ENCODE measurements at places on chromosomes 6 and 20.

GRCh38 chr6:166507809-166508564, 78.5 kb downstream of the RAMACL start:
- DNase-seq = no peak

GRCh38 chr6:169567819-169568218, 134.0 kb downstream of the WDR27 start:
- DNase-seq = no peak

GRCh38 chr6:135710042-135710441, 141.5 kb upstream of the PDE7B start:
- DNase-seq = no peak

- DNase-seq = no peak
Observed at GRCh38 chr6:15063253-15063853, 182.5 kb upstream of the JARID2 start.

DNA sequence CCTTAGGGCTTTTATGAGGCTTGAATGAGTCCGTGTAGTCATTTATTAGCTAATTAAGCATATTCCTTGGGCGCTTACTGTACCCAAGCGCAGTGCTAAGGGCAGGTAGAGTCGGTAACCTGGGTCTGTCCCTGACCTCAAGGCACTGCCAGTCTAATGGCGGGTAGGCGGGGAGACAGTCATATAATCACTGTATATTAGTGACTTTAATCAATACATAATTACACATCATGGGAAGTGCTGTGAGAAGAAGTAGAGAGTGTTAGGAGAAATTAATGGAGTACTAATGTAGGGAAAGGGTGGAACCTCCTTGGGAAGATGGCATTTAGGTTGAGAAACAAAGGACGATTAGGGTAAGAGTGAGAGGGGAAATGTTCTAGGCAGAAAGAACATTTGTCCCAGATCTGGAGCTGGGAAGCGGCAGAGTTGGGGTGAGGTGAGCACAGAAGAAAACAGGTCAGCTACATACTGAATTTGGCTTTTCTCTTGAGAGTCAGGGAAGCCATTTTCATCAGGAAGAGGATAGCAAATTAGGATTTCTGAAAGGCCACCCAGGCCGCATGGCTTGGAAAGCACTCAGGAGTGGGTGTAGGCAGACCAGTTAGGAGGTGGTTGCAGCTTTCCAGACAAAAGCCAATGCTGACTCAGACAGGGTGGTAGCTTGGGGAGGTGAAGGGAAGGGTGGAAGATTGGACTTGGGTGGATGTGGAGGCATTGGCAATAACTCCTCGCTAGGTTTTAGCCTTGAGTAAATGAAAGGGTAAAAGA, 954 bp upstream of the BLCAP start:
- DNase-seq = no peak

- no peak for DNase-seq
Observed at GRCh38 chr6:121187200-121187832, 147.0 kb downstream of the TBC1D32 start.

DNA sequence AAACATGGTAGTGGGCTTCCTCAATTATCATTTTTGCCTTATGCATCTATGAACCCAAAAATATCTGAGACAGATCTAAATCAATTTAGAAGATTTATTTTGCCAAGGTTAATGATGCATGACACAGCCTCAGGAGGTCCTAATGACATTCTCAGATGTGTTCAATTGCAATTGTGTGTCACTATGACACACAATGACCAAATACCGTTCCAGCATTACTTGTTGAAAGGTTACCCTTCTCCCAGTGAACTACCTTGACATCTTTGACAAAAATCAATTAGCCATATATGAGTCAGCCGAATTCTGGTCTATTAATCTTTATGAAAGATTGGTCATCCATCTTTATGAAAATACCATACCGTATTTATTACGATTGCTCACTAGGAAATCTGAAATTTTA, 592.5 kb upstream of the GJE1 start:
- DNase-seq = no peak

- no peak for DNase-seq
Observed at GRCh38 chr6:85360794-85361642, 88.9 kb upstream of the NT5E start.

GRCh38 chr6:104159045-104159618, 700.6 kb downstream of the HACE1 start:
- DNase-seq = no peak

- DNase-seq = no peak
Observed at GRCh38 chr6:51578362-51578761, 509.1 kb downstream of the PKHD1 start.

DNA sequence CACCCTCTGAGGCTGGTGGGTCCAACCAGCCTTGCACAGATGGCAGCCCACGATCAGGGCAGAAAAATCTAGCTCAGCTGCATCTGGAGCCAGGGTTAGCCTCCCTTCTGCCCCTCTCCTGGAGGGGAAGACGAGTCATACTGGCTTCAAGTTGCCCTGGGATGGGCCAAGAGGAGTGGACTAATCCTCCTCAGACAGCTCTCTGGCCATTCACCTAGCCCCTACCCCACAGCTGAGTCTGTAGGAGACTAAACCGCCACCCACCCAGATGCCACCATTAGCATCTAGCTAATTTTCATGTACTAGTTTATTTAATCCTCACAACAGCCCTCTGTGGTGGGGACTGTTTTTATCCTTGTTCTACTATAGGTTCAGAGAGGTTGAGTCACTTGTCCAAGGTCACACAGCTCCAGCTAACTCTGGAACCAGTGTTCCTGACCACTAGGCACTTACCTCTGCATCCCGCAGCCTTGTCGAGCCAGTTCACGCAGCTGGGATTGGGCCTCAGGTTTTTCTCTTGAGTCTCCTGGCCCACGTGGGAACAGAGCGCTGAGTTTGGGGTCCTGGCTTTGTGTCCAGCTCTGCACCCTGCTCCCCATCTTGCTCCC, 48.5 kb upstream of the CCDC167 start:
- no peak for DNase-seq

DNA sequence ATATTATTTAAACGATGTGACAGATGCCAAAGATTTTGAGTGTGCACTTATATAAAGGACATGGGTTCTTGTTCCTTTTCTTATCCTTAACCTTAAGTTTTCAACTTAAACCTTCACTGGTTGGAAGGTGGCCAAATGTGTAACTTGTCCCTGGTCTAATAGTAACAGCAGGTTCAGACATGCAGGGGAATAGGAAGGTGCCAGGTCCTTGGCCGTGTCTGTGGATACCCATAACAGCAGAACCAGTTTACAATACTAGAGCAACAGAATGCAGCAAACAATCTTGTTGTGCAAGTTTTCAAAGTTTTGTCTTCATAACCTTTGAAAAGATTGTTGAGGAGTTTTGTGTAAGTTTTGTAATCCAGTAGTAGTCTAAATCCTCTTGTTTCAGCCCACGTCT, 4.4 kb downstream of the MYB start:
- DNase-seq = no peak

DNA sequence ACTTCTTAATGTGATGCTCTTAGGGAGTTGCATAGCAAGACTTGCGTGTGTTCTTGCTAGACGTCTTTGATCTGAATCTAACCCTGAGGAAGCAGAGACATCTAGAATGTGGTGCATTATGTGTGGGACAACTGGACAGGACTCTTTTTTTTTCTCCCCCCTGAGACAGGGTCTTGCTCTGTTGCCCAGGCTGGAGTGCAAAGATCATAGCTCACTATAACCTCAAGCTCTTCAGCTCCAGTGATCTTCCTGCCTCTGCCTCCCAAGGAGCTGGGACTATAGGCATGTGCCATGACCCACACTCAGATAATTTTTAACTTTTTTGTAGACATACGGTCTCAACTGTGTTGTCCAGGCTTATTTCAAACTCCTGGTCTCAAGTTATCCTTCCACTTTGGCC, 34.0 kb downstream of the PCMT1 start:
- DNase-seq = no peak

GRCh38 chr6:22956029-22956681, 386.8 kb downstream of the HDGFL1 start:
- no peak for DNase-seq

DNA sequence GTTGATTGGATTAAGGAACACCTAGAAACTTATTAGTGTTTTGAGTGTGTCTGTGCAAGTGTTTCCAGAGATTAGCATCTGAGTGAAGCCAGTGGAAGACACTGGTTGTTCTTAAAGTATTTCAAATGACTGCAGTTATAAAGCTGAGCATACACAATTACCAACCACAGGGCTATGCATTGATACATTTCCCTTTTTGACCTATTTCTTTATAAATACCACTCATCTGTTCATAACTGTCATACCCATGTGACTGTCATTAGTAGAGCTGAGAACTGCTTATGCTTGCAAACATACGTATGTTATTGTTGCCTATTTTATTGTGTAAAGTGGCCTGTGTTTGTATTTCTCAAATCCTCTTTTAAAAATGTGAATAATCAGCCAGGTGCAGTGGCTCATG, 15.3 kb upstream of the ZC3H12D start:
- DNase-seq = no peak

DNA sequence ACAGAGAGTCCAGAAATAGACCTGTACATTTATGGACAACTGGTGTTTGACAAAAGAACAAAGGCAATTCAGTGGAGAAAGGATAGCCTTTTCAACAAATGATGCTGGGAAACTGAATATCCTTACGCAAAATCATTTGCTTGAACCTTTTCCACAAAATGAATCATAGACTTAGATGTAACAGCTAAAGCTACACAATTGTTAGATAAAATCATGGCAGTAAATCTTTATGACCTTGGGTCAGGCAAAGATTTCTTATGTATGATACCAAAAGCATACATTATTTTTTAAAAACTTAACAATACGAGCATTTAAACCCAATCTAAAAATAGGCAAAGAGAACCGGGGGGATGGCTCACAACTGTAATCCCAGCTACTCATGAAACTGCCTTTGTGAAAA, 73.5 kb upstream of the DST start:
- no peak for DNase-seq

DNA sequence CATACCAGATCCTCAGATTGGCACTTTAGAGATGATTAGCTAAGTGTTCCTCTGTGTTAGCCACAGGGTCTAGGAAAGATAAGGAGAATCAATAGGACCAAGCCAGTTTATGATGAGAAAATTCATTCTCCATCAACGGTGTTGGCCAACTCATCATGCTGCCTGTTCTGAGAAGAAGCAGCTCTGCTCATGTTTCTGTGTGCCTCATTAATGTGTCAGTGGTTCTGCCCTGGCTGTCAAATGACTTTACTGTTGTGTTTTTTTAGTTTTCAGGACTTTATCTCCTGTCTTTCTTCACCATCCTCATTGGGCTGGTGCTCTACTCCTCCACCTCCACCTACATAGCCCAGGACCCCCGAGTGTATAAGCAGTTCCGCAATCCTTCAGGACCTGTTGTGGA, 234.3 kb upstream of the PLN start:
- no peak for DNase-seq

DNA sequence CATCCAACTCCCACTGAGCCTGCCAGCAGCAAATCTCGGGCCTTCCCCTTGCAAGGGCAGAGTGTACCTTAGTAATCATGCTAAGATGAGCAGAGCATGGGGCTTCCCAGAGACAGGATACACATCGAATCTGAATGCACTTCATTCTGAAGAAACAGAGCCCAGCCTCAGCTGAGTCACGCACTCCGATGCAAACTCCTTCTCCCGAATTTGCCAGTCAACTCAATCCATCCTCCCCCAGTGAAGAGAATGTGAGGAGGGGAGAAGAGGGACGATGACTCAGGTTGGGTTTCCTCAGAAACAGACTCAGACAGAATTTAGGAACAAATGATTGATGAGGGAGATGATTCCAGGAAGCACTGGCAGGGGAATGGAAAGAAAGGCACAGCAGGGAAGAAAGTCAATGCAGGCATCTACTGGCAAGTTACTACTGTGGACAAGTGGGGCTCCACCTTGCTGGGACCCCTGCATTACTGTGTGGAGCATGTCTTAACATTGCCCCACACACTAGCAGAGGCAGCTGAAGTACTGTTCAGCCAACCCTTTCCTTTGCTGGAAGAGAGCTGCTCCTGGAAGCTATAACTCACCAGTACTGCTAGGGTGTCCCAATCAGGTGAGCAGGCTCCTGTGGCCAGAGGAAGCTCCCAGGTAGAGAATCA, 251.6 kb downstream of the ADGB start:
- peak; percentile 31 for DNase-seq

GRCh38 chr6:165167861-165168260, 141.5 kb downstream of the C6orf118 start:
- DNase-seq = no peak

GRCh38 chr6:90284236-90285041, 12.2 kb downstream of the BACH2 start:
- peak; percentile 43 for DNase-seq

- DNase-seq = no peak
Observed at GRCh38 chr20:25695532-25696370, 902 bp downstream of the ZNF337 start.

DNA sequence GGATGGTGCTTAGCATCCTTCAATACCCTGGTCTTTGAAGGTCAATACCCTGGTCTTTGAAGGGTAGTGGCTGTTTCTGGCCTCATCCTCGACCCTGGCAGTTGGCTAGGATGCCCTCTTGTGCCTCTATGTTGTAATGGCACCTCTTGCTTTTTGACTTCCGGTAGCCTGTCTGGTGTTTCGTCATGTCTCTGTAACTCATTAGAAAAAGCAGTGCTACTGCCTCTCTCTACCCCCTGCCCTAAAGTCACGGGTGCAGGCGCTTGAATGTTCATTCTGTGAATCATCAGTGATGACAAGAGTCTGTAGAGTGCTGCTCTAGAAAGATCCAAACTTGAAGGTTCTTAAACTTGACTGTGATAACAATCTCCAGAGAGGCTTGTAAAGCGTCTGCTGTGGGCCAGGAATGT, 28.3 kb downstream of the RSPO4 start:
- peak; percentile 22 for DNase-seq

DNA sequence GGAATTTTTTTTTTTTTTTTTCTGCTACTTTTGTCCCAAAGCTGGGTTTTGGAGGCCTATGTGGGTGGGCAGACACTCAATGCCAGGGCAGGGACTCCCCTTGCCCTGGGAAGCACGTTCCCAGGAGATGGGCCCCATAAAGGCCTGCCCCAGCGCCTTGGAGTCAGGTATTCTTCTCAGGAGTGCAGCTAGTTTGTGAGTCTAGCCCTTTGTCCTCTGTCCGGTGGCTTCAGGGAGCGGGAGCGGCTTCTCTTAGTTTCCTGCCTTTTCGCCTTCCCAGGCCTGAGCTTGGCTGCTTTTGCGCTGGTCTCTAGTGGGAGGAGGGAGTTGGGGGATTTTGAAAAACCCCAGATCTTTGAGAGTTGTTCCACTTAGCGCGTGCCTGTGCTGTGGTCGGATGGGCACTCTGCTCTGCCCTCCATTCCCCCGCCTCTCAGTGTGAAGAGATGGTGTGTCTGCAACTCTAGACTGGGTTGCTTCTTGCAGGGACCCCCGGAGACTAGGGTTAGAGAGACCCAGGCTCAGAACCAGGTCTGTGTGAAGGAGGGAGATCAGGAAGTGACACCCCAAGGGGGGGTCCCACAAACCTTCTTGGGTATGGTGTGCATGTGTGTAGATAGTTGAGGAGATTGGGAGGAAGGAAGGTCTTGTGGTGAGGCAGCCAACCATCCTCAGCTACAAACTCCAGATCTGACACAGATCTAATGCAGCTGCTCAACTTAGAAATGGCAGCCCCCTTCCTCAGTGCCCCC, 1.3 kb downstream of the PLCG1 start:
- DNase-seq = no peak

DNA sequence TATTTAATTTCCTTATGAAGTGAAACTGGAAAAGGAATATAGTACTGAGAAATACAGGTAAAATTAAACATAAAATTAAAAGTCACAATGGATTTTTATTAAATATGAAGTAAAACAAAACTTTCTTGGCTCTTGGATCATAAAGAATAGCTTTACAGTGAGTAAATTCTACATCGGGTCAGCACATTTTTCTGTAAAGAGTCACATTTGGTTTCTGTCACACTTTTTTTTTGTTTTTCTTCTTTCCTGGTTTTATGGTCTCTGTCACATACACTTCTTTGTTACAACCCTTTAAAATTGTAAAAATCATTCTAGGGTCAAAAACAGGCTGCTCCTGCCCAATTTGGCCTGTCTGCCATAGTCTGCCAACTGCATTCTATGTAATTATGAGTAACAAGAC, 254.4 kb upstream of the POU3F2 start:
- DNase-seq = no peak
